Adrenal gland (tissue), 19 donors: ENCODE measurements at places on chromosomes 3 and 15.

- H3K27me3 ChIP-seq, result no peaks in the 10 kb centered on the region
- peak overlapping the region; percentile 54 for H3K27ac ChIP-seq
- peaks cover 6% of the 10 kb centered on the region for H3K36me3 ChIP-seq
- peaks cover 98% of the 10 kb centered on the region for H3K4me1 ChIP-seq
Measured at GRCh38 chr3:50242851-50243542, 7.0 kb downstream of the GNAI2 start.

DNA sequence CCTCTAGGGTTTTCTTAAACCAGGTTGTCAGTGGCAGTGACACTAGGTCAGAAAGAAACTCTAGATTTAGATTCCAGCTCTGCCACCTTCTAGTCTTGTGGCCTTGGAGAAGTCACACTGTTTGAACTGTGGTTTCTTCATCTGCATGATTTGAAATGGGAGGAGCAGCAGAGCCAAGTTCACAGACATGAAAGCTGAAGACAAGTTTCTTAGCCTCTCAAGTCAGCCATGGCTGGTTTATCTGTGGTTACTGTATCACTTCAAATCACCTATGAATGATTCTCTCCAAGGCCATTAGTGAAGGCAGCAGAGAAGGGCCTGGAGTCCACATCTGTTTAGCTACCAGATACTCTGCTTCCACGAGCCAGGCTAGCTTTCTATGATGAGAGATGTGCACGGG is 15.6 kb downstream of the CLEC3B start:
- H3K4me1 ChIP-seq, result no peaks in the 10 kb centered on the region
- DNase-seq, result no peak
- H3K27ac ChIP-seq, result no peak overlapping the region

GRCh38 chr3:195259154-195259474 is 11.8 kb downstream of the XXYLT1 start:
- no peak for DNase-seq
- no peaks in the 10 kb centered on the region for H3K36me3 ChIP-seq
- peaks cover 24% of the 10 kb centered on the region for H3K4me1 ChIP-seq
- H3K27ac ChIP-seq, result peak overlapping the region; percentile 93
- no peaks in the 10 kb centered on the region for H3K27me3 ChIP-seq

- no peaks in the 10 kb centered on the region for H3K4me1 ChIP-seq
- H3K27me3 ChIP-seq, result no peaks in the 10 kb centered on the region
- no peak for DNase-seq
- no peak overlapping the region for H3K4me3 ChIP-seq
- H3K36me3 ChIP-seq, result no peaks in the 10 kb centered on the region
- no peak overlapping the region for H3K27ac ChIP-seq
Measured at GRCh38 chr3:187946981-187947380, 201.7 kb upstream of the BCL6 start.

DNA sequence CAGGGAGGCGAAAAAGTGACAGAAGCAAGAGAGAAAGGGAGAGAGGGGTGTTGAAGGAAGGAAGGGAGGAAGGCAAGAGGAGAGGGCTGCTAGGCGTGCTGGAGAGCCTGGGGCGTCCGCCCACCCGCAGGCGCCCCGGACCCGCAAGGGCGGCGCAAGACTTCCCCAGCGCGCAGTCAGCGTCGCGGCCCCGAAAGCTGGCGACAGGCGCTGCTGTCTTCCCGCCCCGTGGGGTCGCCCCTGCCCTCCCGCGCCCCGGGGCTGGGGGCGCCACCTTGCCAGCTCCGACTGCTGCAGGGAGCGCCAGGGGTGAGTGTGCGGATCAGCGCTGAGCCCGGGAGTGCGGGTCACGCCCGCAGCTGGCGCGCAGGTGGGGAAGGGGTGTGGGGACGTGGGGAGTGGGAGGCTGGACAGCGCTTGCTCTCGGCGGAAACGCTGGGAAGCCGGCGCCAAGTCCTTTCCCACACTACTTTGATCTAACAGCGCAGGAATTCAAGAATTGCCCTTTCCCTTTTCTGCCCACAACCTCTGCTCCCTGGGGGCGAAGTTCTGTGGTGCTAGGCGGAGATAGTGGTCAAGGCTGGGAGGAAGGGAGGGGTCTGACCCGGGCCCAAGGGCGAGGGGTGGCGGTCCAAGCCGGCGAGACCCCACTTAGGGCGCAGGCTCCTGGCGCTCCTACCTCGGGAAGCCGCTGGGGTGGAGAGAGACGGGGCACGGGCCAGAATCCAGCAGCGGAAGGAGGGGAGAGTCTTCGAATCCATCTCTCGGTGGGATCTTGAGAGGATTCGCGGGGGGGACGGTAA is 266.1 kb downstream of the CGGBP1 start:
- no peak for DNase-seq
- no peaks in the 10 kb centered on the region for H3K4me1 ChIP-seq
- no peak within 1 kb of the TSS for H3K4me3 ChIP-seq
- peaks cover 11% of the 10 kb centered on the region for H3K27me3 ChIP-seq
- no peaks in the 10 kb centered on the region for H3K36me3 ChIP-seq
- no peak within 1 kb of the TSS for H3K27ac ChIP-seq

DNA sequence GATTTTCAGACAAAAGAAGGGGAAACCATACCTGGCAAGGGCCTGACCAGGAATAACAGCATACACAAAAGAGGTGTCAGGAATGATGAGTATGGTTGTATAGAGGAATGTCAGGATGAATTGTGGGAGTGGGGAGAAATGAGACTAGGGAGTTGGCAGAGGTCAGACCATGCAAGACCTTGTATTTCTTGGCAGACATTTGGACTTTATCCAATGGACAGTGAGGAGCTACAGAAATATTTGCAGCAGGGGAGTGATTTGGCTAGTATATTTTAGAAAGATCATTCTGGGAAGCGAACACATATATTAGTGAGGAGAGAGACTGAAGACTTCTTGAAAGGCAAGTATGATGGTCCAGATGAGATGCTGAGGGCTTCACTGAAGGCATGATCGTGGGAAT is 25.4 kb upstream of the ALPK3 start:
- no peak for DNase-seq
- H3K27me3 ChIP-seq, result no peaks in the 10 kb centered on the region
- H3K36me3 ChIP-seq, result no peaks in the 10 kb centered on the region
- peak overlapping the region; percentile 6 for H3K27ac ChIP-seq
- H3K4me1 ChIP-seq, result no peaks in the 10 kb centered on the region
- no peak overlapping the region for H3K4me3 ChIP-seq

GRCh38 chr15:54082836-54083492 is 104.7 kb downstream of the UNC13C start:
- no peak overlapping the region for H3K4me3 ChIP-seq
- no peaks in the 10 kb centered on the region for H3K4me1 ChIP-seq
- DNase-seq, result peak; percentile 14
- H3K27ac ChIP-seq, result no peak overlapping the region
- no peaks in the 10 kb centered on the region for H3K36me3 ChIP-seq
